ENCODE measurements at places on chromosomes 7 and 10. TPM values are rescaled to one million over a fixed set of nuclear protein-coding genes. Genes with fewer than 3 reads are reported as not detected.

CALHM2 gene
- total RNA-seq = 0.07 TPM

C10orf143 gene
- total RNA-seq = 0.88 TPM

GRM3 gene
- total RNA-seq = not detected

SAMD8 gene
- total RNA-seq = 14.9 TPM
